ENCODE measurements at places on chromosomes 6 and 20.

- no peak for DNase-seq
These were observed 38.3 kb upstream of the LAMA2 start for GRCh38 chr6:128844598-128844997.

- DNase-seq = peak; percentile 27
These were observed 23.3 kb downstream of the NQO2 start for GRCh38 chr6:3022765-3023662.

- DNase-seq = no peak
These were observed 96.0 kb downstream of the EYA2 start for GRCh38 chr20:46990596-46991104.

- DNase-seq = no peak
These were observed 19.0 kb downstream of the THBS2 start for GRCh38 chr6:169234634-169235033.

DNA sequence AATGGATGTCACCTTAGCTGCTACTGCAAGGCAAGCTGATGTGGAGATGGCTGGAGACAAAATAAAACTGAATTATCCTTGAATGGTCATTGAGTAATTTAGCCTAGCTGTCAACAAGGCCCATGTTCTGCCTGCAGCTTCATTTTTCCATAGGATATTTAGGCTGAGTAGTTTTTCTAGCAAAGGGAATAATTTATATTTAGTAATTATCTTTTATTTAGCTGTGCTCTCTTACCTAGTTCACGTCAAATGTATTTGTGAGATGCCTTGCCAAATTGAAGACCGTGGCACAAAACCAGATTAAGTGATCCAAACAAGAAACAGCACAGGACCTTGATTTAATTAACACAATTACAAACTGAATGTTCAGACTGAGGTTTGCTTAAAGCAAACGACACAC lies 77.4 kb upstream of the CEP162 start:
- DNase-seq = no peak

GRCh38 chr20:17471606-17472187 lies 59.5 kb downstream of the BFSP1 start:
- no peak for DNase-seq

DNA sequence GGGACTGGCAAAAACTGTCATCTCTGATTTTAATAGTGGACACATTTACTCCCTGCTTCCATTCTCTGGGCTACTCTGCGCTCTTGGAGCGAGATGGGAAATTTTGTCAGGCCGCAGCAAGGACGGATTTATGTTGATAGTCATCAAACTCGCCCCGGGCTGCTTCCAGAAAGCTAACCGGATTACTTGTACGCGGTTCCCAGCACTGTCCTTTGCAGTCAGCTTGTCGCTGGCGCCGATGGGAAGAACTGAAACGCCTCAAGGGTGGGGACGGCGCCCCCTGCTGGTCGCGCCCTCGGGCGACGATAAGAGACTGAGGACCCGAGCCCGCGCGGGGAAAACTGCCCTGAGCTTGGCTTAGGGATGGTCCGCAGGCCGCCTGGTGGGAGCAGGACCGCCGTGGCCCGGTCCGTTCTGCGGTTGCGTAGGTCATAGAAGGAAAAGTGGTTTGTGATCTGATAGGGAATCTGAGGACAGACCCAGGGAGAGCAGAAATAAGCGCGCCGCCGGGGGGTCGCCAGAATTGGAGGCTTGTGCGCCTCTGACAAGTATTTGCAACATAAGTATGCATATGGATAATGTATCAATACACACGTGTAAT lies 984 bp upstream of the ABT1 start:
- DNase-seq = peak; percentile 82

- no peak for DNase-seq
These were observed 859.3 kb upstream of the FLRT3 start for GRCh38 chr20:15196547-15197255.

DNA sequence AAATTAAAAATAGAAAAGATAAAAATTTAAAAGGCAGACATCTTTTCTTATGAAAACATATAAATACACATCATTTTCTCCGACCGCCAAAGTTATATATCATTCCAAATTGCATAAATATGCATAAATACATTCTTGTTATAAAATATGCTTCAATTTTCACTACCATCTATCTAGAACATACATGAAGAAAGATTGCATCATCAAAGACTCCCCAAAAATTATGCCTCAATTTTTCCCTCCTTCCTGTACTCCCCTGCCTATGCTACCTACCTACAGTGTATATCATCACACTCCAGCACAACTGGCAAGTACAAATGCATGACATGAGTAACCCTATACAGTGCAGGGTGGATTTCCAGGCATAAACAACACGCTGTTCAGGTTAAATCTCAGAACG lies 49.9 kb upstream of the TENT5A start:
- DNase-seq = no peak

GRCh38 chr20:9506280-9506821 lies 8.0 kb upstream of the LAMP5 start:
- DNase-seq = no peak

DNA sequence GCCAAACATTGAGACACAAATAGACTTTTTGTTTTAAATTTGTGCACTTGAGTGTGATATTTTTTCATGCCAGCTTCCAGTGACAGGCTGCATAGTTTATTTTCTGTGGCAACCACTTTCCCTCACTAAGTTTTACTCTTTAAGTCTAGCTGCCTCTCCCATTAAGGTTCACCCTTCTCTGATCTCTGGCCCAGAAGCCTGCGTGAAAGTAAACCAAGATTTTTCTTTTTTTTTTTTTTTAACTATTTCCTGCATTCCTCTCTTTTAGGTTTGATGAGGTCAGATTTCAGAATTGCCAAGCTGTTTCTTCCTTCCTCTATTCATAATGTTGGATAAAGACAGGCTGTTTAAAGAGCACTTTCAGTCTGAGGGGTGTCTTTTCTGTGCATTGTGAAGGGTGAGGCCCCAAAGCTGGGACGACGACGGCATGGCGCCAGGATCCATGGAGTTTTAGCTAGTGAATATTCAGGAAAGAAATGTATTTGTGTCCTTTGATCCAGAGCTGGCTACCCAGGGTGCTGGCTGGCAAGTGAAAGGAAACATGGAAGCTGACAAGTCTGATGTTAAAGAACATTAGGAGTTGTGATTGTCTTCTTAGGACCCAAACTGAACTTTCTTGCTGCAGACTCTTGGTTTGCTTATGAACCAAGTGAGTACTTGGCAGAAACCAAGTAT lies 50.7 kb downstream of the DOK5 start:
- no peak for DNase-seq

- DNase-seq = no peak
These were observed 39.7 kb downstream of the TRMT11 start for GRCh38 chr6:126026001-126026400.

DNA sequence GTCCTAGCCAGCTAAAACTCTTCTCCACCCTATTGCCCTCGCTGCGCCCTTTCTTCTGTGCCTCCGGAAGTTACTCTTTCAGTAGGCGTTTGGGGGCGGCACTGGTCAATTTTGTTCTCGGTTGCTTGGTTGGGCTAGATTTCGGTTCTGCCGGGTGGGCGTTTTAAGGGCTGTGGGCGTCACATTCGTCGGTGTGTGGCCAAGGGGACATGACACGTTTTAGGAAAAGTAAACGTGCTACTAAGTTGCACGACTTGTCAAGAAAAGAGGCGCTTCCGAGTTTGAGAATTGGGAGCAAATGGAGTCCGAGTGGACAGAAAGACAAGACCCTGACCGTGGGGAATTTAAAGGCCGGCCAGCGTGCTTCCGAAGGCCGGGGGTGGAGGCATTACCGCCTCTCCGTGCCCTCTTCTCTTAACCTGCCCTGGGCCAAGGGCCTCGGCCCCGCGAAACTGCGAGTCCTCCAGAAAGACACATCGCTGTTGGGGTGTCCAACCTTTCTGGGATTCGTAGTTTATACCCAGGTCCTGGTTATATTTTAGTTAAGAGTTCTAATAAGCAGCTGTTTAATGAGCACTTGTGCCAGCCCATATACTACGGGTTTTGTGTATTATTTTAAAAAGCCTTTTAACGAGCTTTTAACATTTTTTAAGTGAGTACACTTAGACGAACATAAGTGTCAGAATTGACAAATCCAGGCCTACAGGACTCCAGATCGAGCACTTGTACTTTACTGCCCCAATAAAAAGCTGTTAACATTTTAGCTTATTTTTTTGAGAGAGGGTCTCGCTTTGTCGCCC lies 664 bp upstream of the BAG6 start:
- peak; percentile 90 for DNase-seq

- DNase-seq = no peak
These were observed 152.0 kb downstream of the GRM4 start for GRCh38 chr6:33993653-33994471.

DNA sequence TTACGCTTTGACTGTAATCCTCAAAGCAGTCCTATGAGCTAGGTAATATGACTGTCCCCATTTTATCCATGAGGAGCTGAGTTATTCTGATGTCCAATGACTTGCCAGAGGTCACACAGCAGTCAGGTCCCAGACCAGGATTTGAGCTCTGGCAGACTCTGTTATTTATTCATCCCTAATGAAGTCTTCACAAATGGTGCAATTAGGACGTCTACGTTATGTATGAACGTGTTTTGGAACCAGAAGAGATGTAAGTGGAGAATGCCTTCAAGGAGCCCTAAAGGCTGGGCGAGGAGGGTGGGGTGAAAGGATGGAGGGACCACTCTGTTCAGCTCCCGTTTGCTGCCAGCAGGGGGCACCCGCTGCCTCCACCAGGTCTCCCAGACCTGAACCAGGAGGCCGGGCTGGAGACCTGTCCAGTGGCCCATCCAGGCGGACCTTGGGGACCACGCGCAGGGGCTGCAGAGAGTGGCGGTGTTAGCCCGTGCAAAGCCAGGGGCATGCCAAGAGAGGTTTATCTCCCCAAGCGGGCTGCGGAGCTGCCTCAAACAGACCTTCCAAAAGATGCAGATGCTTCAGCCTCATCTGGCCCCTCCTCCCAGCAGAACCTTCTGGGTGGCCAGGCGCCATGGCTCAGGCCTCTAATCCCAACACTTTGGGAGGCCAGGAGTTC lies 15.2 kb upstream of the ZNF335 start:
- DNase-seq = peak; percentile 76

- no peak for DNase-seq
These were observed 481.3 kb upstream of the CITED2 start for GRCh38 chr6:139855671-139856311.

- no peak for DNase-seq
These were observed 54.5 kb downstream of the RIPOR3 start for GRCh38 chr20:50636601-50637540.

DNA sequence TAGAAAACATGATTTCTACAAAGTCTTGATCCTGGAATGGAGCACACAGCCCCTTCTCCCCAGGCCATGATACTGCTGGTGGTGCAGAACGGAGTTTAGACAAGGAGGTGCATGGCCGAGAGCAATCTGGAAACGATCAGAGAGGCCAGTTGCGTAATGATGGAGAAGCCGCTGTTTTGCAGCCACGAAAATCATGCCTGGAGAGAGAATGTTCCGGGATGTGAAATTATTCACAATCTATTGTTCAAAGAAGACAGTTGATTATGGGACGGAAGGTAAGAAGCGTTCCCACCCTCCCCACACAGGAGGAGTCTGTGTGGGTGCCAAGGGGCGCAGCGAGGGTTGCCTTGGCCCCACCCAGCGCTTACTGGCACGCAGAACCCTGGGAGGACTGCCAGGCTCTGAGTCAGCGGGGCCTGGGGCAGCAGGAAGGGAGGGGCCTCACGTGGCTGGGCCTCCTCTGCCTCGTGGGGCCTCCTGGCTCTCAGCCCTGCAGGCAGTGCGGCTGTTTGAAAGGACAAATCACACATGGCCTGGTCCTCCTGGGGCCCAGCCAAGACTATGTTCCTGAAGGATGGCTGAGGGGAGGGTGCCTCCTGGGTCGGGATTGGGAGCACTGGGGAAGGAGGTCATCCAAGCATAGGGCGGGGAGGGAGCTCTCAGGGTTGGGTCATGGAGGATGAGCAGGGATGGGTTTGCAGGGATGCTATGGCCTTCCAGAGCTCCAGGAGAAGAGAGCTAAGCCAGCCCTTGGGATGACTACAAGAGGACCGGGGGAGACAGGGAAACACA lies 8.7 kb upstream of the AP5S1 start:
- DNase-seq = peak; percentile 90

- DNase-seq = peak; percentile 51
These were observed 60.2 kb downstream of the GCLC start for GRCh38 chr6:53484476-53485280.

DNA sequence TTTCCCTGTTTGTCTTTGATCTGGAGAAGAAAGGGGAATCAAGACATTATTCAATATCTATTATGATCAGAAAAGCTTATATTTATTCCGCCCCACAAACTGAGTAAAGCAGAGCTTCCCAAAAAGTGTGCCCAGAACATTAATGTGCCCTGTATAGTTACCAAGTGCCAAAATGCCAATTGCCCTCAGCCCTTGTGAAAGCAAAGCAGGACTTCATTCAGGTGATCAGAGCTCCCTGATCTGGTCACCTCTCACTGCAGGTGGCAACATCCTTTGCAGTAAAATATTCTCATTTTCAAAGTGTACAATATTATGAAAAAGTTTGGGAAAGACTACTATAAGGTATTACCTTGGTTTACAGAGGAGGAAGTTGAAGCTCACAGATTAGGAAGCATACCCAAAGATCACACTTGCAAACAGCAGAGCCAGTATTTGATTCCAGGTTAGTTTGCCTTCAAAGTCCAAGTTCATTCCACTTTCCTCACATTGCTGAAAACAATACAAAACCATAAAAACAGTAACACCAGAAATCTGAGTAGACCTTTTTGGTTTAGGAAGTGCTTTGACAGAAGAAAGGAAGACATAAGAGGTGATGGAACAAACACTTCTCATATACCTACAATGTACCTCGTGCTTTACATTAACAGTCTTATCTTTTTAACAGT lies 19.6 kb upstream of the GCLC start:
- no peak for DNase-seq

DNA sequence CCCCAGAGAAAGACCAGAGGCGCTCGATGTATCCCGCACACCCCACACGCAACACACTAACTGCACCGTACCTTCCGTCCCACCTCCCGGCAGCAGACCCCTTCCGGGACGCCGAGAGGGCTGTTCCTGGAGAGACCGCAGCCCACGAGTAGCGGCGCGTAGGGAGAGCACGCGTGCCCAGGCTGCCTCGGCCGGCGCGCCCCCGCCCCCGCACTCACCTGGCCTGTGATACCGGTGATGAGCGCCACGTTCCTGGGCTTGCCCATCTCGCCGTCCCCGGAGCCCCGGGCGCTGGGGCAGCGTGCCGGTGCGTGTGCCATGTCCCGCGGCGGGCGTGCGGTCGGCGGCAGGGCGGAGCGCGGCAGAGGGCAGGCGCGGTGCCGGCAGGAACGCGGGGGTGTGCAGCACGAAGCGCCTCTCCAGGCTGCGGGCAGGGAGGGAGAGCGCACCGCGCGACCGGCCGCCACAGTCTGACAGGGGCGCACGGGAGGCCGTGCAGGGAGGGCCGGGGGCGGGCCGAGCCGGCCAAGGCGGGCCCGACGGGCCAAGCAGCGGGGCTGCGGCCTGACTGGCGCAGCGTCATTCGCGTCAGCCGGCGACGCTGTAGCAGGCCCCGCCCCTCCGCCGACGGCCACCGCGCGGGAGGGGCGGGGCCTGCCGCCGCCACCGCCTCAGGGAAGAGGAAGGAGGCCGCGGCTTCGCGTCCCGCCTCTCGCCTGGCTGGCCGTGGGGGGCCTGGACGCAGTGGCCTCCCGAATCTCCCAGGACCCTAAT lies at the start of gene GMDS:
TSS of gene GMDS (minus strand) at position 503 of the 774 bp plus-strand sequence.
- peak; percentile 86 for DNase-seq
